NCI-H510A treated with DMSO at 0.1 percent for 48 hours (cell line): ENCODE measurements at places on chromosomes 7 and 10.

DNA sequence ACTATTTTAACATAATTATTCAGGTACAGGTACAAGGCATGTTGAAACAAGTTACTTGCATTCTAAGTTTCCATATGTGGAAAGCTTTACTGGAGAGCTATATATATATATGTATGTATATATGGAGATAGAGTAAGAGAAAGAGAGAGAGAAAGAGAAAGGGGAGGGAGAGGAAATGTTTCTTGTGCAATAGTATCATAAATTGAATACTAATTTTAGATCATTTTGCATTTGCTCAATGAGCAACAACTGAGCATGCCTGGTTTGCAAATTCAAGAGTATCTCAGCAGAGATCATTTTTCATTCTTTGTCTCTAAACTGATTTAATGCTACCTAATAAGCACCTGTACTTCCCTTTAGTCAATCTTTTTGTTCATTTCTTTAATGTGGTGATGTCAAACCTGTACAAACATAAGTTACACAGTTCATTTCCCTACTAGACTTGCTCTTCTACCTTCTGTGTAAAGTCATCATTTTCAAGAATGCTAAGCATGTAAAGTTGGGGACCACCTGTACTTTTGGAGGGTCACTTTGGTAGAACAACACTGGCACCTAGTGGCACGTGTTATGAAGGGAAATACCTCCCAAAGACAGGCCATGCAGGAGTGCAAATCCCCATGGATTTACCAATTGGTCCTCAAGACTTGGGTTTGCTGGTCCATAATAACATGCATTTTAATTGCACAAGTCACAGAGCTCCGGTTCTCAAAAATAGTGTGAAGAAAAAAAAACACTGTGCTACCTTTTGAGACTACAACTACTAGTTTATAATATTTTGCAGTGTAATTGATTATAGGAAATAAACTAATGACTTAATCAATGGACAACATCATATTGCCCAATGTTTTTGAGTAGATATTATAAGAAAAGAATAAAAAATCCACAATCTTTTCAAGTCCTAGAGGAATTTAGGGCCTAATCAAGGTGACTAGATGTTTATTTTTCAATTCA is 431.2 kb upstream of the IGFBP3 start:
- no peak for DNase-seq

GRCh38 chr10:3853547-3854303 is 68.7 kb upstream of the KLF6 start:
- no peak for DNase-seq

DNA sequence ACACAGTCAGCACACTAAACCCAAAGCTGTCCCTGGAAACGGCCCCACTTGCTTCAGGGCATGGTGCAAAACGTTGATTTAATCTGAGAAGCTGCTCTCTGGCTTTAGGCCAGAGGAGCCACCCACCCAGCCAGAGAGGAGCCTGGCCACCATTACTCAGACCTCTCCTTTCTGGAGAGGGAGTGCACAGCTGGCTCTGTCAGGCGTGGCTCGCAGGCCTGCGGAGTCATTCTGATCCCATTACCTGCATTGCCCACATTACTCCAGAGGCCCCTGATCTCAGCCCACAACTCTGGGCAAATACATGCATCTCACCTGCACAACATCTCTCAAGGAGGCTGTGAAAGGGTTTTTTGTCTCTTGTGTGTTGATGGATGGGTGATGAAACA is 370.0 kb upstream of the IGFBP3 start:
- no peak for DNase-seq

DNA sequence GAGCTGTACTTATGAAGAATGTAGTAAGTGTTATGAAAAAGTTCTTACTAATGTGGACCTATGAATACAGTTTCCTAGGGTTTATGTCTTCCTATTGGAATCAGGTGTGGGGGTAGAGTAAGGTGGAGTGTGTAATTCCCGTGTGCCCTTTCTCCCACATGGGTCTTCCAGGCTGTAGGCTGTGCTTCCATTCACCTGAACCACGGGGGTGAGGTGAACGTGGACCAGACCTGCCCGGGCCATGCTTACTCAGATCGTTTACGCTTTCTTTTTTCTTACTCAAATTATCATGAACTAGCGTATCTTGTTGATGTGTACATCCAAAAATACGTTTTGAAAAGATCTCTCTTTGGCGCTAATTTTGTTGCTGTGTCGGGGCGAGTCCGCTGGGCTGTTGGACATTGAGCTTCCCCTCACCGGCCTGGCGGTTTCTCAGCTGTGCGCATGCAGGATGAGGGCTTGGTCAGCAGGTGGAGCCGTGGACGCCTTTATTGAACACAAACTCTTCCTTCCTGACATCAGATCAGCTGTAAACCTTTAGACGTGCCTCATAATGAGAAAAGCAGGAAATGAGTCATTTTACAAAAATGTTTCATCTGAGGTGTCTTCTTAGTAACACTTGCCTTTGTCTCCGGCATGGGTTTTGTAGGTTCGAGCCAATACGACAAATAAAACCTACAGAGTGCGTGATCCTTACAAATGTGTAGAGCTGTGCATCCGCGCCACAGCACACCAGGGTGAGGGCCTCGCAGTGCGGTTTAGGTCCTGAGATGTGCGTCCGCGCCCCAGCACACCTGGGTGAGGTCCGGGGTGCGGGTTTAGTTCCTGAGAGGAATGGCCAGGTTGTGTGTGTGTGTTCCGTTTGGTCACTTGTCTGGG is 53.8 kb downstream of the WDR37 start:
- DNase-seq, result peak; percentile 50

GRCh38 chr10:123157210-123157609 is 3.0 kb downstream of the BUB3 start:
- DNase-seq, result no peak

- no peak for DNase-seq
Observed at GRCh38 chr7:2259480-2259879, 17.5 kb downstream of the NUDT1 start.

DNA sequence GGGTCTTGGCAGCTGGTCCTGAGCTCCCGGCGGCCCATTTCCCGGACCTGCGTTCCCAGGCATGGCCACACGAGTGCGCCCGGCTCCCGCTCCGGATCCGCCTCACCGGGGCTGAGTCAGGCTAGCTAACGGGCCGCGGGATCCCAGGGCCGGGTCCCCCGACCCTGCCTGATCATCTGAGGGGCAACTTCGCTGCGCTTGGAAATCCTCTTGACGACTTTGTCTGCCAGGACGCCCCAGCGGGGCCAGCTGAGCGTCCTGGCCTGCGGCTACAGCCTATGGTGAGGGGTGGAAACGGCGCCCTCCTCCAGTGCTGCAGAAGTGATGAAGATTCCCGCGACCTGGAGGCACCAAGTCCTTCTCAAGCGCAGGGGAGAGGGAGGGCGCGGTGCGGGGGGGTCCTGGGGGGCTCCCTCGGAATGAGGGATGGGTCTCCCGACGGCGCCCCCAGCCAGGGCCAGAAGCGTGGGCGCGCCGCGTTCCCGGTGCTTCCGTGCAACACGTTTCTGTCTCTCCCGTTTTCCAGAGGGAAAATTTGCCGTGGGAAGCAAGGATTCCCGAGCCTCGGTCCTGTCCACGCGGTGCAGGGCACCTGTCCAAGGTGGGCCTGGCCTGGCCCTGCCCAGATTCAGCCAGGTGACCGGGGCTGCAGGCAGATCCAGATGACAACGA is 212.4 kb downstream of the CCSER2 start:
- peak; percentile 41 for DNase-seq

GRCh38 chr10:19133992-19134391 is 85.4 kb downstream of the MALRD1 start:
- no peak for DNase-seq

GRCh38 chr10:70891627-70892026 is 3.3 kb upstream of the PCBD1 start:
- DNase-seq, result no peak

GRCh38 chr10:112533916-112534315 is 86.9 kb downstream of the VTI1A start:
- DNase-seq, result peak; percentile 14

DNA sequence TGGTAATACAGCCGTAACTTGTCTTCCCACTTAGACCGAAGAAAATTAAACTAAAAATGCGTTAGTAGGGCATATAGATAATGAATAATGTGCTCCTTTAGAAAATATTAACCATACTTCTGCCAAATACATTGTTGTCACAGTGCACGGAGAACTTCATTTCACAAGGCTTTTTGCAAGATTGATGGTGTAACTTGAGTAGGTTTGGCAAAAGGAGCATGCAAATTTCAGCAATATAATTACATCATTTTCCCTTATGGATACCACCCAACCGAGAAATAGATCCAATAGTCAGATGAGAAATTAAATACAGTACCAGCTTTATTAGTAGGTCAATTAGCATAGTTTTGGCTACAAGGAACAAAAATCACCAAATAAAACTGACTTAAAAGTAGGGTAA is 792.6 kb upstream of the C7orf33 start:
- no peak for DNase-seq

GRCh38 chr10:3727268-3727667 is 57.7 kb downstream of the KLF6 start:
- no peak for DNase-seq

DNA sequence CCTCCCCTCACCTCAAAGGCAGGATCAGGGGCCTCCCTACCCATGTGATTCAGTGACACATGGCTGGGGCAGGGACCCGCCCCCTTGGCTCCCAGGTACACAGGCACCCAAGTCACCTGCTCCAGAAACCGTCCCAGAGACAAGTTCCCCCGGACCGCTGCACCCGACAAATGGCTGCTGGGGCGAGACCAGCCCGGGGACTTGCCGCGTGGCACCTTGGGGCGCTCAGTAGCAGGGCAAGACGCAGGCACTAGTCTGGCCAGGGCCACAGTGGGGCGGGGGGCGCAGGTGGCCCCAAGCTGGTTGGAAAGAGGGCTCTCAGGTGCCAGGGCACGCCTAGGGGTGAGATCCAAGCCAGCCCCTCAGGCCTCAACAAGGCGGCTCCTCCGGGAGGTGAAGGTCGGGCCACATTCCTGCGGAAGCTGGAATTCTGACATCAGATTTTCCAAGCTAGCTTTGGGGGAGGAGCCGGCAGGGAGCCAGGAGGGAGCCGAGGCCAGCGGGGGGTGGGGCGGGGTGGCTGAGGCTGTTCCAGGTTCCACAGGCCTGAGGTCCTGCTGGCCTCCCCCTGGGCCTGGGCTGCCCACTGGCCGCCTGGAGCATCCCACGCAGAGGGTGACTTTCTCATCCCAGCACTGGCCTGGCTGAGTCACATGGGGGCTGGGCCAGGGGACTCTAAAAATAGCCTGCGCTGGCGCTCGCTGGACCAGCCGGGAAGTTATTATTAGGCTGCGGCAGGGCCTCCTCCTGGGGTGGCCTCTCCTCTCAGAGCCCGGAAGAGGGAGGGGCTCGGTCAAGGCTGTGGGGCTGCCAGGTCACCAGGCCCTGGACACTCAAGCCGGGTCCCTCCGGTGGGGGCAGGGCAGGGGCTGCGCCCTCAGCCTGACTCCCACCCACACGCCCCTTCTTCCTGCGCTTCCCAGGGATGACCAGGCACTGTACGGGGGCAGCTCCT is 20.5 kb upstream of the INPP5A start:
- no peak for DNase-seq
